Posterior vena cava (tissue), 2 donors: ENCODE measurements at places on chromosomes 12 and 14.

- DNase-seq, result no peak
These were observed 6.9 kb downstream of the ALDH6A1 start for GRCh38 chr14:74077401-74077800.

DNA sequence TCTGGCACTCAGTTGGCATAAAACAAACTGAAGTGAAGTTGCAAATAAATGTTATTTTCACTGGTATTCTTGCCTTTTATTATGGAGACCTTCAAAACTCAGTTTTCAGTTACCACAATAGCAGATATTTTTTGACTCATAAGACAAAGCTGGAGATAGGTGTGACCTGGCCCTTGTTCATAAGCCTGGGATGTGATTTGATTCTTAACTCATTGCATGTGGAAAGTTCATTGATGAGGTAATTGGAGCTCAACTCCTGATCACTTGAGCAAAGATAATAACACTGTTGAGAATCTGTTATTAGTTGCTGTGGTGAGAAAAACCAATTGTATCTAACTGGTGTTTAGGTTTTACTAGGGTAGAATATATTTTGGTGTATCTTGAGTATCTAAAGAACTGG lies 105.1 kb downstream of the AEBP2 start:
- DNase-seq, result no peak

DNA sequence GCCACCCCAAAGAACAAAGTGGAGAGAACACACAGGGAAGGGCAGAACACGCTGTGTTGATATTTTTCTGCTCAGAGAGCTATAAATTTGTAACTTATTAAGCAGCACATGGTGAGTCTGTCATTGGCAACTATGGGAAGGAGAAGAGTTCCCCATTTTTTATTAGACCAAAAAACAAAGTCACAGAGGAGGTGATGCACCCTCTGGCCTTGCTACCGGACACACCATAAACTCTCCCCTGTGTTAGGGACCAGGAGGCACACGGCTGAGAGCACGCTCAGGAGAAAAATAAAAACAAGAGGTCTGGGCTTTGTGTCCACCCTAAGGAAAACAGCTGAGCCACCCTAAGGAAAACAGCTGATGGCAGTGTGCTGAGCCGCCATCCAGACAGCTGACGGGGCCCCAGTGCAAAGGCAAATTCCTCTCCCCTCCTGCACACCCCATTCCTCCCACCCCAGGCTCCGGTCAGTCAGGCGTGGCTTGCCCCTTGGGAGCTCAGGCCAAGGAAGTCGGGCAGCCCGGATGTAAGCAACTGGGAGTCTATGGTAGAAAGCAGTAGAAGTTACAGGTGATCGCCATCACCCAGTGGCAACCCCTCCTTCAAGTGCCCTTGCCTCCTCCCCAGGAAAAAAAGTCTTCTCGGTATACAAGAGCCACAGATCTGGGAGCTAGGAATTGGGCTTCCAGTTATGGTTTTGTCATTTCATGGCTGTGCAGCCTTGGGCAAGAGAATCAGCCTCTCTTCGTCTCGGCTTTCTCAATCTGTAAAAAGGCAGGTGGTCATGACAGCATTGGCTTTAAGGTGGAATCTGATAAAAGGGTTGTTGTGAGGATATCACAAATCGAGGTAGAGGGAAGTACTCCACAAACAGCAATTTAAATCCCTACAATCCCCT lies 2.4 kb downstream of the PXN start:
- DNase-seq, result peak; percentile 83

DNA sequence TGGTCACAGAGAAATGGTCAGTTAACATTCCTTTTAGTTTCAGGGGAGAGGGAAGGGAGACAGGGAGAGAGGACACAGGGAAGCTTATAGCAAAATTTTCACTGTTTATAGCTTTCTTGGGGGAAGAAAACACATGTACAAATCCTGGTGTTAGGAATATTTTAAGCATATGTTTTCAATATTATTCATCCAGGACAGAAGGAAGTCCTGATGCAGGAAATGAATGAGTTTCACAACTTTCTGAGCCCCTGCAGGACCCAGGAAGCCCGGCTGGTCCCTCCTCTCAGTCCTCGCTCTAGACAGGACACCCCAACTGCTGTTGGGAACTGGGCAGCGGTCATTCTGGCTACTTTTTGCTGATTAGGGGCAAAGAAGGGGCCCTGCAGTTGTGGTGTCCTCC lies 71.1 kb upstream of the ZDHHC17 start:
- no peak for DNase-seq

DNA sequence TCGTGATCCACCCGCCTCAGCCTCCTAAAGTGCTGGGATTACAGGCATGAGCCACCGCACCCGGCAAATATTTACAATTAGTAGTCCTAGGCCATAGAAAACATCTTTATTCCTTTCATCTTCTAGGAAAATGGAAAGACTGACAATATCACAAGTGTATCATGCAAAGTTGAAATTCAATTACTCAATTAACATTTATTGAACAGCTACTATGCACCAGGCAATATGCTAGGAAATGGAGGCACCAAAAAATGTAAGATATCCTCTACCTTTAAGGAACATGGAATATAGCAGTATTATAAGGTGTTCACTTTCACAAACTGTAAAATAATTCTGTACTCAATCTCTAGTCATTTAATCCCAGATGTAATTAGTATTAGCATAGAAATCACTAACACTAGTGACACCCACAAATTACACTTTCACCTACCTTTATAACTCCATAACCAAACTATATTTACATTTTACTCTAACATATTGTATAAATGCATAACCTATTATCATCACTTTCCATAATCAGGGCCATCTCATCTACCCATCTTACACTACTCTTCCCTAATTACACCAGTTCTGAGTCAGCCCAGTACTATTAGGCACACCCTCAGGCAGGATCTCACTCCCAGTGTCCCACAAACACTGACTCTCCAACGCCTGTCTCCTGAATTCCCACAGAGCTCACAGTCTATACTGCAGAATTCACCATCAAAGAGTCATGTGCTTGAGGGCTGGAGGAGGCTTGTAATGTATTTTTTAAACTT lies 10.4 kb downstream of the CORO1C start:
- no peak for DNase-seq

DNA sequence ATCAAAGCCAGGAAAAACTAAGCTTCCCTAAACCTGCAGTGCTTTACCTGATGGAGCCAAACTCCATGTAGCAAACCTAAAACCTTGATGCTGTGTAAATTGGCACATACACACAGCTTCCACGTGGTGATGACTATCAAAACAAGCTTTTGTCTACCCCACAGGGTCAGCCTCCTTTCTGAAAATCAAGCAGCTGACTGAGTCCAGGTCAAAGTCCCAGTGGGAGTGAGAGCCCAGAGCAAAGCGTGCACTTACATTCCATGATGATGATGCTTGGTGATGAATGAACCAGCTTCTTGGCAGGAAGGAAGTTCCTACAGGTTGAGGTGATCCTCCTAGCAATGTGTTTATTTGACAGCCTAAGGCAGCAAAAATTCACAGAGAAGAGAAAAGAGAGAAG lies 630.0 kb upstream of the TBX3 start:
- DNase-seq, result no peak
